ENCODE measurements at places on chromosomes 7 and 10. TPM values are rescaled to one million over a fixed set of nuclear protein-coding genes. Genes with fewer than 3 reads are reported as not detected.

Gene GNAT3
- 2.0 TPM for total RNA-seq

Gene FLNC
- 241 TPM for total RNA-seq

Gene STYXL1
- 41.8 TPM for total RNA-seq

Gene UCN3
- not detected for total RNA-seq

Gene HTR7
- total RNA-seq, result 13.3 TPM

Gene MALRD1
- total RNA-seq, result 0.27 TPM

Measured in glutamatergic neuron (in vitro differentiated cells).